ENCODE measurements at places on chromosomes 16 and 17.

GRCh38 chr17:50633683-50634082, 998 bp upstream of the ABCC3 start:
- DNase-seq, result no peak

GRCh38 chr17:69962436-69962995, 112.5 kb upstream of the KCNJ16 start:
- no peak for DNase-seq

DNA sequence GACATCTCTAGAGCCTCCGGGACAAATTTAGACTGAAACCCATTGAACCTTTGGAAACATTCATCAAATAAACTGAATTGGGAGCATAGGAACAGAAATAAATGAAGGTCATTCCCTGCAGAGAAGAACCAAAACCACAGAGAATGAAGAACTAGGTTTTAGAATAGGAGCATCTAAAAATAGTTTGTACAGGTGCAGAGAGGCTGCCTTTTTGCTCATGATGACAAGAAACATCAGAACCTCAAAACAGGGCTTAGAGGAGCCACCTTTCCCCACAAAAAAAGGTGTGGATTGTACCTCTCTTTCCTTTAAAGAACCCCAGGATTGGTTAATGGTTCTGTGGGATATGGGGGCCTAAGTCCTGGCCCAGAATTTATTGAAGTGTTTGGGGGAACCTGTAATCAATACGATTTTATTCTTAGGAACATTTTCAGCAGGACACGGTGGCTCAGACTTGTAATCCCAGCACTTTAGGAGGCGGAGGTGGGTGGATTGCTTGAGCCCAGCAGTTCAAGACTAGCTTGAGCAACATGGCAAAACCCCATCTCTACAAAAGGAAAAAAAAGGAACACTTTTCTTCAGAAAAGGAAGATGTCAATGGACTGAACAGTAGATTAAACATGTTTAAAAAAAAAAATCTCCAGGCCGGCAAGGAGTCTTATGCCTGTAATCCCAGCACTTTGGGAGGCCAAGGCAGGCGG, 37.7 kb upstream of the SLC47A1 start:
- no peak for DNase-seq

- no peak for DNase-seq
Observed at GRCh38 chr17:71828182-71828596, 292.6 kb upstream of the SOX9 start.

DNA sequence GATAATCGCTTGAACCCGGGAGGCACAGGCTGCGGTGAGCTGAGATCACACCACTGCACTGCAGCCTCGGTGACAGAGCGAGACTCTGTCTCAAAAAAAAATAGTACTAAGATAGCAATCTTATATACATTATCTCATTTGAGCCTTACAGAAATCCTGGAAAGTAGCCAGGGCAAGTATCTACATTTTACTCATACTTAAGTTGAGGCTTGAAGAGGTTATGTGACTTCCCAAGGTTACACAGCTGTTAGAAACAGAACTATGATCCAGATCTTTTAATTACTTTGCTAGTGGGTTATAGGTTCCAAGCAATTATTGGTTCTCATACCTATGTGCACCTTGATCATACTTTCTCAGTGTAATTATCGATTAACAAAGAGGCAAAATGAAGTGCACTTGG, 15.4 kb downstream of the C17orf78 start:
- DNase-seq, result no peak

DNA sequence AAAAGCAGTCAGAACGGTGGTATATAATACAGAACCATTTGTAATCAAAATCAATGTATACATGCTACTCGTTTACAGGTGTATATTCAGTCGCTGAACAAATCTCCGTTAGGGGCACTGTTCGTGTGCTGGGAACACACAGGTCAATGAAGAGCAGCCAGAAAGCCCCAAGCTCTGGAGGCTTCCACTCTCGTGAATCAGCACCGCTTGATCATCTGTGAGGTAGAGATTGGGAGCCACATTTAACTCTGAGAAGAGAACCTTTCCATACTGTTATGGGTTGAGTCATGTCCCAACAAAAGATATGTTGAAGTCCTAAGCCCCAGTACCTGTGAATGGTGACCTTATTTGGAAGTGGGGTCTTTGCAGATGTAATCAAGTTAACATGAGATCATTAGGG, 5.4 kb upstream of the CYTH1 start:
- no peak for DNase-seq

DNA sequence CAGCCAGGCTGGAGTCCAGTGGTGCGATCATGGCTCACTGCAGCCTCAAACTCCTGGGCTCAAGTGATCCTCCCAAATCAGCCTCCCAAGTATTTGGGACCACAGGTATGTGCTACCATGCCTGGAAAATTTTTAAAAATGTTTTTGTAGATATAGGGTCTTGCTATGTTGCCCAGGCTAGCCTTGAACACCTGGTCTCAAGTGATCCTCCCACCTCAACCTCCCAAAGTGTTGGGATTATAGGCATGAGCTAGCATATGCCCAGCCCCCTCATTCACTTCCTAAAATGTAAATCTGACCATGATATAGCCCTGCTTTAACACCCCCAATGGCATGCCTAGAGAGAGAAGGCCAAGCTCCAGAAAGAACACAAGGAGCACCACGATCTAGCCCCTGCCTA, 98.6 kb downstream of the NDE1 start:
- no peak for DNase-seq

DNA sequence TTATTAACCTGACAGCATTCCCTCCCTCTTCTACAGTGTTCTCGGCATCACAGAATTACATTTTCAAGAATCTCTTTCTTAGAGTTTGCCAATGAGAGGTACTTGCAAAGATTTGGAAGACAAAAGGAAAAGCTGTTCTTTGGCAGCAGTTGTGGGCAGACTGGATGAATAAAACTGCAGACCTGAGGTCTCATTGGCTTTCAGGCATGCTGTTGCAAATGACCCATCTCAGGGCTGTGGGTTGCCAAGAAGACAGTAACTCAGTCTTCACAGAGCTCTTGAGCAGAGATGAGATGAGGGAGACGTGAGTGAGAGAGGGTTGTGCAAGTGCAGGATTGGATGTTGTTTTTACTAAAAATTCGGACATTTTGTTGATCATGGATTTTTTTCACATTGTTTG, 11.3 kb upstream of the USP31 start:
- DNase-seq, result no peak

DNA sequence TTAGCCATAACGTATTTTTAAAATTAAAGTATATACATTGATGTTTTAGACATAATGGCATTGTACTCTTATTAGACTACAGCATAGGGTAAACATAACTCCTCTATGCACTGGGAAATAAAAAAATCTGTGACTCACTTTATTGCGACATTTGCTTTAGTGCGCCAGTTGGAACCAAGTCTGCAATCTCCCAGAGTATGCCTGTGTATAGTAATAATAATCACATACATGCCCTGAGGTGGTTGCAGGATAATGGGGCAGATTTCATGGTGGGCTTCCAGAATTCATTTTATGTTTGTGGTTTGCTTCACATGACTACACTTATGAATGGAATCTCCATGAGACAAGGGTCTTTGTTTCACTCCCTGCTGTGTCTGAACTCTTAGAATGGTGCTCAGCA, 66.9 kb upstream of the N4BP1 start:
- no peak for DNase-seq

GRCh38 chr17:8124350-8125153, 646 bp upstream of the HES7 start:
- no peak for DNase-seq

GRCh38 chr17:2259769-2260536, 43.6 kb downstream of the SMG6 start:
- peak; percentile 76 for DNase-seq

GRCh38 chr16:56669005-56669839, at the start of gene MT1H:
TSS of gene MT1H (plus strand) at chr16:56669814. CDS start at chr16:56669885, 71 bp downstream.
- no peak for DNase-seq

DNA sequence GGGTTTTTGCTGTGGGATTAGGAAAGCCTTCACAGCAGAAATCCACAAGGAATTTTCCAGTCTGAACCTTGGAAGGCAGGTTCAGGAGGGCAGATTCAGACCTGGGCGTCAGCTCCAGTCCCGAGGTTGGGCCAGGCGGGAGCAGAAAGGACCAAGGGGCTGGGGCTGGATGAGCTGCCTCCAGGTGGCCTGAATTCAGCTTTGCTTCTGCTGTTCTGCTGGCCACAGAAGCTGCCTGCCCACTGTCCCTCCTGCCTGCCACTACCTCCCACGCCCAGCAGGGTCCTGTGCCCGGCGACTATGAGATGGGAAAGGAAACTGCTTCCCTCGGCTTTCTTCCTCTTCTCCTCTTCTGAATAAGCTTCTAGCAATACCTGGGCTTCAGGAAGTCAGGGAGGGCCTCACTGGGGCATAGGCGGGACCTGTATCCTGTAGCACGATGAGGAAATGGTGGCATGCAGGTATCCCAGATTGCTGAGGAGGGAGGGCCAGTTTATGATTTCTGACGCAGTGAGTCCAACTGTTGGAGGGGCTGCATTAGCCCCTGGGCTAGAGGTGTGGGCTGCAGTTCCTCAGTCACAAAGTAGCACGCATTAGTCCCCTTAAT, 18.4 kb downstream of the TBX4 start:
- DNase-seq, result no peak

GRCh38 chr17:57033296-57033695, 51.8 kb upstream of the AKAP1 start:
- DNase-seq, result no peak

DNA sequence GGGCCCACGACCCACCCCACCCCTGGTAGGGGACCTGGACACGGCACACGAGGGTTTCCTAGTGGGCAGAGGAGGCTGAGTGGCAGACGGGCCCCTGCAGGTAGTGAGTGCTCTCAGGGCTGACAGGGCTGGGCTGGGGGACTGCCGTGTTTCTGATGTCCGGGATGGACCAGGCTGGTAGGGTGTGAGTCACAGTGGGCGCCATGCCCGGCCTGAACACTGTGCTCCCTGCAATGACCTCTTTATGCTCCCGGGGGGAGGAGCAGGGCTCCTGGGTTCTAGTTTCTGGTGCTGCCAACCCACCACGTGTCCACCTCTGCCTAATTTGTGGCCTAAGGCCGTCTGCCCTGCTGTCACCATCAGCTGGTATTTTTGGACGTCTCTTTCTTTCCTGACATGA, 26.3 kb downstream of the ARHGAP23 start:
- no peak for DNase-seq

- DNase-seq, result no peak
Observed at GRCh38 chr16:34801875-34802274, 1342.5 kb downstream of the TP53TG3F start.

DNA sequence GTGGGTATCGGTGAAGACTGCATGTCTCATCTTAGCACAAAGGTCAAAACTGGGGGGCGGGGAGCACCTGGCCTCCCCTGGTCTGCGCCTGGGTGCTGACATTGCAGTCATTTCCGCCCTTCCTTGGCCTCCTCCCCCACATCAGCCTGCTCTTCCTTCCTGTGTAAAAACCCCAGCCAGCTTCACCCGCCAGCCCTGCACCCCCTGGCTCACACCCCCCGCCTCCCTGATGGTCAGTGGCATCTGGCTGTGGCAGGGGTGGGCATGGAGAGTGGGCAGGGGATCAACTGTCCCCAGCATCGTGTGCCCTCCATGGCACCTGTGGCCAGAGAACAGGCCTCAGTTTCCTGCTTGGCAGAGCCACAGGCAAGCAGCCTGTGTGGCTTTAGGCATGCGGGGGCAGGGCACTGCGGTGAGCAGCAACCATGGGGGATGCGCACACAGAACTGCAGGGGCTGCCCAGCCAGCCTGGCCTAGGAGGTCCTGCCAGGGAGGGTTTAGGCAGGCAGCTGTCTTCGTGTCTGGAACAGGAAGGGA, 26.5 kb upstream of the LASP1NB start:
- DNase-seq, result peak; percentile 75

DNA sequence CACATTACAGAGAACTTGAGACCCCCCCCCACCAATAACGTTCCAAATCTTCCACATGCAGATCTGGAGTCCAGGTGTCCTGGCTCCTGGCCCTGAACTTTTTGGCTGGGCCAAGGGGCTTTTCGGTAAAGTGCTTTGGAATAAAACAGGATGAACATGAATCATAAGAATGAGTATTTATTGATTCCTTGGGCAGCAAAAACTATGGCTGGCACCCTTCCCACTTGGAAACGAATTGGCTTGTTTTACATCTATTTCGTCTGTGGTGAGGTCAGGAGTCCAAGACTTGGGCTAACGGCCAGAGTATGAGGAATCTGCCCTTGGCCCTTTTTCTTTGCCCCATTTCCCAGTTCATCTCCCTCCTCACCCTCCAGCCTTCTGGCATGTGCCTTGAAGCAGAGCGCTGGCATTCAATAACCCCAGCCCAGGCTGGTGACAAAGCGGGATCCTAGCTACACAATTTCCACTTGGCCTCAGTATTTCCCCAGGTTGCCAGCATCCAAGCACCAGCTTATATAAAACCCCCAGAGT, 4.1 kb upstream of the UBTF start:
- DNase-seq, result no peak

DNA sequence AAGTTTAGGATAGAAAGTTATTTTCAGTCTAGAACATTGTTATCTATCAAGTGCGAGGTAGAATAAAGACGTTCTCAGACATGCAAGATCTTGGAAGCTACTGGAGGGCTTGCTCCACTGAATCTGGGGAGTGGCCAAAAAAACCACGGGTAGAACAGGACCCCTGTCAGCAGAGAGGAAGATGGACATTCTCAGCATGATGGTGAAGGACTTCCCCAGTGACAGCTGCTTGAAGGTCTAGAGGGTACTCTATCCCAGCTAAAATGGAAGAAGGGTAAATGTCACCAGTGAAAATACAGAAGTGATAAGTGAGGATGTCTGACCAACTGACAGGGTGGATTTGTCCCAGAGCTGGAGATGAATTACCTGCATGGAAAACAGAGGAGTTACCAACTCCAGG, 10.1 kb downstream of the TNFRSF13B start:
- no peak for DNase-seq

GRCh38 chr17:45314741-45315647, 1.8 kb downstream of the MAP3K14 start:
- no peak for DNase-seq

DNA sequence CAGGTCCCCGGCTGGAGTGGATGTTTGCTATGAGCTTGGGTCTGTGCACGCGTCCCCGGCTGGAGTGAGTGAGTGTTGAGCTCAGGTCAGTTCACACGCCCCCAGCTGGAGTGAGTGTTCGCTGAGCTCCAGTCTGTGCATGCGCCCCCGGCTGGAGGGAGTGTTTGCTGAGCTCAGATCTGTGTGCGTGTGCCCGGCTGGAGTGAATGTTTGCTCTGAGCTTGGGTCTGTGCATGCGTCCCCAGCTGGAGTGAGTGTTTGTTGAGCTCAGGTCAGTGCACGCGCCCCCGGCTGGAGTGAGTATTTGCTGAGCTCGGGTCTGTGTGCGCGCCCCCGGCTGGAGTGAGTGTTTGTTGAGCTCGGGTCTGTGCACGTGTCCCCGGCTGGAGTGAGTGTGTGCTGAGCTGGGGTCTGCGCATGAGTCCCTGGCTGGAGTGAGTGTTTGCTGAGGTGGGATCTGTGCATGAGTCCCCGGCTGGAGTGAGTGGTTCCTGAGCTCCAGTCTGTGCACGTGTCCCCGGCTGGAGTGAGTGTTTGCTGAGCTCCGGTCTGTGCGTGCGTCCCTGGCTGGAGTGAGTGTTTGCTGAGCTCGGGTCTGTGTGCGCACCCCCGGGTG, 284.2 kb downstream of the SNX29 start:
- DNase-seq, result no peak

DNA sequence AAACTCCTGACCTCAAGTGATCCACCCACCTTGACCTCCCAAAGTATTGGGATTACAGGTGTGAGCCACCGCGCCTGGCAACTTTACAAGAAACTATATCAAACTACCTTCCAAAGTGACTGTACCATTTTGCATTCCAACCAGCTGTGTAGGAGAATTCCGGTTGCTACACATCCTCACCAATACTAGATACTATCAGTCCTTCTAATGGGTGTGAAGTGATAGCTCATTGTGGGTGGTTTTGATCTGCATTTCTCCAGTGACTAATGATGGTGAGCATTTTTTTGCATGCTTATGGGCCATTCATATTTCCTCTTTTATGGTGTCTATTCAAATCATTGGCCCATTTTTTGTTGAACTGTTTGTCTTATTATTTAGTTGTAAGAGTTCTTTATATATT, 37.7 kb downstream of the SCNN1B start:
- DNase-seq, result no peak
